HFFc6 (cell line): ENCODE measurements at places on chromosomes 12 and 14.

DNA sequence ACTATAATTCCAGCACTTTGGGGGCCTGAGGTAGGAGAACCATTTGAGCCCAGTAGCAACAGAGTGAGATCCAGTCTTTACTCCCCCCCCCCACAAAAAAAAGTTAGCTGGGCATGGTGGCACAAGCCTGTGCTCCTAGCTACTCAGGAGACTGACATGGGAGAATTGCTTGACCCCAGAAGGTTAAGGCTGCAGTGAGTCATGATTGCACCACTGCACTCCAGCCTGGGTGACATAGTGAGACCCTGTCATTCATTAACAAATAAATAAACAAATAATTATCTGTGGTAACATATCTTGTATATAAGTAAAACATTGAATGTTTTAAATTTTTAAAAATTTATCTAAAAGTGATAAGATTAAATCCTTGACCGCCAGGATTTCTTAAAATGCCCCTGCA is 4.8 kb downstream of the ENTPD5 start:
- DNase-seq: no peak
- peaks cover 3% of the 10 kb centered on the region; the same call in 1 of the 2 replicates for H3K27me3 ChIP-seq
- H3K36me3 ChIP-seq: no peaks in the 10 kb centered on the region
- no peak overlapping the region for H3K27ac ChIP-seq
- no peak overlapping the region for H3K4me3 ChIP-seq

DNA sequence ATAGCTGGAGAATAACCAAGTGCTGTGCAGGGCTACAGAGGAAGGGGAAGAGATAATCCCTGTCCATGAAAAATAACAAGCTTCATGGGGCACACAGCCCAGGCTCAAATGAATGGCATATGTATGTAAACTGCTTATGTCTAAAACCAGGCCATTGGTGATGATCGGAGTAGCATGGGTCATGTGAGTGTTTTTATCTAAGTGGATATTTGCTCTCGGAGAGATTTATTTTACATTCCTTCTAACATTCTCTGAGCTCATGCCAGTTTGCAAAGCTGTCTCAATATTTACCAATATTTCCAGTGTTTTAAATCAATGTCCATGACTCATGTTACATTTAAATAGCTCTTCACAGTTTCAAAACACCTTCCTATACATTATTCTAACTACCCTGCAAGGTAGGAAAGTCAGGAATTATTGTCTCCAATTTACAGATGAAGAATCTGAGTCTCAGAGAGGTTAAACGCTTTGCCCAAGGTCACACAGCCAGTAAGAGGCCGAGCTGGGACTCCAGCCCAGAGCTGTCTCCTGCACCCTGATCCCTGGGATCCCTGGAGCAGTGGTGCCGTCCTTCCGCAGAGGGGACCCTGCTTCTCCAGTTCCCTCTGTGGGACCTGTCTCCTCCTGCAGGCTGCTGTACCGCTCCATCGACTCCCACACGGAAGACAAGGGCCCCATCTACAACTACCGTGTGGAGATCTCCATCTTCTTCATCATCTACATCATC is 186.7 kb upstream of the FKBP4 start:
- H3K27me3 ChIP-seq: no peaks in the 10 kb centered on the region; the same call in 1 of the 2 replicates
- no peak overlapping the region for H3K27ac ChIP-seq
- H3K4me3 ChIP-seq: no peak overlapping the region

DNA sequence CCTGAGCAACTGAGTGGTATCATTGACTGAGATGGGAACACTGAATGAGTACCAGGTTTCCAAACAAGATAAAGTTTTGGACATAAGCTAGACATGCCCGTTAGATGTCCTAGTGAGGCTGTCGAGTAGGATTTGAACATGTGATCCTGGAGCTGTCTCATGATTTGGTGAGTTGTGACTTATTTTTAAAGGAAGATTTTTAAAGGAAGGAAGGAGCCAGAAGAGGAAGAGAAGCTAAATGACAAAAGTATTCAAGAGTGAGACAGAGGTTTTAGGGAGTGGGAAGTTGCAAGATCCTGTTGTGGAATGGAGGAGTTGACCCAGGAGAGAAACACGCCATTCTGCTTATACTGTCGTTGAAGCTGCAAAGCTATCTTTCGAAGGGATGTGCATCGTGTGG is 82.1 kb downstream of the SAMD4A start:
- no peak overlapping the region for H3K4me3 ChIP-seq
- H3K27me3 ChIP-seq: no peaks in the 10 kb centered on the region
- no peak for DNase-seq
- peaks cover 16% of the 10 kb centered on the region for H3K4me1 ChIP-seq
- peaks cover 5% of the 10 kb centered on the region for H3K36me3 ChIP-seq

DNA sequence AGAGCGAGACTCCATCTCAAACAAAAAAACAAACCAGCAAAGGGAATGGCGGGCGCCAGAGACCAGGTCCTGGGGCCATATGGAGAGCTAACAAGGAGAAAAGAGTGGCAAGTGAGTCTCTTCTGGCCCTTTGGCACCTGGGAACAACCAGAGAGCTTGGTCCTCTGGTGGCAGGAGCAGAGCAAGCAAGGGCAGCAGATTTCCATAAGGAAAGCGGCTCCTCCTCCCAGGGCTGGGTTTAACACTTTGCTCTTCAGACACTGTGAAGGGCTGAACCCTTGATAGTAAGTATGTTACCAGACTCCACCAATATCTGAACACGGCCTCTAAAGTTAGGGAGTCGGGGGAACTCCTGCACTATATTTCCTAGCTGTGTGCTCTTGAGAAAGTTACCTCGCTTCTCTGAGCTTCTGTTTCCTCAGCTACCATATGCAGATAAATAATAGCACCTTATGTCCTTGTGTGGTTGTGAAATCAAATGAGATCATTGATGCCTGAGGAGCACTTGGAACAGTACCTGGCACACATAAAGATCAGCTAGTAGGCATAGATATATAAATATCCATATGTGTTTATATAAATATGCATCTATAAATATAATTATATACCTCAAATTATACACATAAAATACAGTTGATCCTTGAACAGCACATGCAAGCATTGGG is 33.4 kb upstream of the PLEKHG6 start:
- H3K4me3 ChIP-seq: no peak overlapping the region
- peaks cover 5% of the 10 kb centered on the region for H3K27me3 ChIP-seq
- DNase-seq: no peak
- peaks cover 38% of the 10 kb centered on the region for H3K4me1 ChIP-seq
- peak overlapping the region; percentile 21; the same call in 1 of the 2 replicates for H3K27ac ChIP-seq

DNA sequence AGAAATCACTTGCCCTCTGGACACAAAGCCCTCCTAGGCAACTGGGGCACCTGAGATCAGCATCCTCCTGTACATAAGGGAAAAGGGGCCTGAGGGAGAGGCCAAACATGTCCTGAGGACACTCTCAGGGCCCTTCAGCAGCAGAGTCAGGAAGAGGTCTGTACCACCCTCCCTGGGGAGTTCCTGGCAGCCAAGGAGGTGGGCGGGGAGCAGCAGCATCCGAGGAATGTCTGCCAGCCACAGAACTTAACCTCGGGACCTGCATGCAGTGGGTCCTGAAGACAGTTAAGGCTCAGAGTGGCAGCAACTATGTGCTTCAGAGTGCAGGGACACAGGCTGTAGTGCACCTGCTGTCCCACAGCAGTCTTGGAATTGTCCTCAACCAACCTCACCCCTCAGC is 62.1 kb downstream of the SPTB start:
- H3K27ac ChIP-seq: no peak overlapping the region
- peaks cover 45% of the 10 kb centered on the region for H3K4me1 ChIP-seq
- H3K27me3 ChIP-seq: peaks cover 3% of the 10 kb centered on the region
- H3K4me3 ChIP-seq: no peak overlapping the region
